ENCODE measurements at places on chromosomes 5 and 9.
A peak's percentile ranks its signal among the peaks of the same experiment; 100 is the strongest.

GRCh38 chr5:71821029-71821428 is 102.0 kb downstream of the CARTPT start:
- no peak for DNase-seq

DNA sequence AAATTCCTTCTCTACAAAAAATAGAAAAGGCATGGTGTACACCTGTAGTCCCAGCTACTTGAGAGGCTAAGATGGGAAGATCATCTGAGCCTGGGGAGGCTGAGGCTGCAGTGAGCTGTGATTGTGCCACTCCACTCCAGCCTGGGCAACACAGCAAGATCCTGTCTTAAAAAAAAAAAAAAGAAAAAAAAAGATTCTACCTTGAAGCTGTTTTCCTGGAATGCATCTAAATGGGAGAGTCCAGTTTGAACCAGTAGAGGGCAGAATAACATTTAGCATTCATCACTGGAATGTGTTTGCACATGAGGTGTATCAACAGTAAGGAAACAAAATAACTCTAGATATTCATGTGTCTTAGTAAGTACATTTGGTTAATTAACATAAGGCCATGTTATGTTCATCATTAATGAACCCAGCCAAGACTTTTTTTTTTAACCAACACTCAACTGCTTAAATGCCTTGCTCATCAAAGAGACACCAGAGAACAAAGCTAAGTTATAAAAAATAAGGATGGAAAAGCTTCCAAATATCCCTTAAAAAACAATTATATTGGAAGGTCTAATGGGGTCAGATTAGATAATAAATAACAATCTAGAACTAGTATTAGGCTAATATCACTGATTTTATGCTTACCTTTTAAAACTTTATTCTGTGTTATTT is 16.1 kb downstream of the IFNE start:
- peak; percentile 12 for DNase-seq

- no peak for DNase-seq
Measured at GRCh38 chr9:110153431-110153830, 54.5 kb downstream of the C9orf152 start.

- DNase-seq = no peak
Measured at GRCh38 chr5:52989025-52989780, at the start of gene ITGA2. TSS of gene ITGA2 (plus strand) at chr5:52989352. CDS start at chr5:52989469, 117 bp downstream.

DNA sequence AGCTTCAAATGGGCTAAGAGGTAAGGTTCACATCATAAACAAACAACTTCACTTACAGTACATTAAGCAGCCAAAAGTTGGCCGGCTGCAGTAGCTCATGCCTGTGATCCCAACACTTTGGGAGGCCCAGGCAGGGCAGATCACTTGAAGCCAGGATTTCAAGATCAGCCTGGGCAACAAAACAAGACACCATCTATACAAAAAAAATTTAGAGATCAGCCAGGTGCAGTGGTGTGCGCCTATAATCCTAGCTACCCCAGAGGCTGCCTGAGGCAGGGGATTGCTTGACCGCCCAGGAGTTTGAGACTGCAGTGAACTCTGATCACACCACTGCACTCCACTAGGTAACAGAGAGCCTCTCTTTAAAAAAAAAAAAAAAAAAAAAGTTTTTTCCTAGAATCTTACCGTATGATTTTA is 16.9 kb downstream of the UBTD2 start:
- no peak for DNase-seq

- DNase-seq = no peak
Measured at GRCh38 chr5:149727336-149728035, 2.6 kb upstream of the PPARGC1B start.

DNA sequence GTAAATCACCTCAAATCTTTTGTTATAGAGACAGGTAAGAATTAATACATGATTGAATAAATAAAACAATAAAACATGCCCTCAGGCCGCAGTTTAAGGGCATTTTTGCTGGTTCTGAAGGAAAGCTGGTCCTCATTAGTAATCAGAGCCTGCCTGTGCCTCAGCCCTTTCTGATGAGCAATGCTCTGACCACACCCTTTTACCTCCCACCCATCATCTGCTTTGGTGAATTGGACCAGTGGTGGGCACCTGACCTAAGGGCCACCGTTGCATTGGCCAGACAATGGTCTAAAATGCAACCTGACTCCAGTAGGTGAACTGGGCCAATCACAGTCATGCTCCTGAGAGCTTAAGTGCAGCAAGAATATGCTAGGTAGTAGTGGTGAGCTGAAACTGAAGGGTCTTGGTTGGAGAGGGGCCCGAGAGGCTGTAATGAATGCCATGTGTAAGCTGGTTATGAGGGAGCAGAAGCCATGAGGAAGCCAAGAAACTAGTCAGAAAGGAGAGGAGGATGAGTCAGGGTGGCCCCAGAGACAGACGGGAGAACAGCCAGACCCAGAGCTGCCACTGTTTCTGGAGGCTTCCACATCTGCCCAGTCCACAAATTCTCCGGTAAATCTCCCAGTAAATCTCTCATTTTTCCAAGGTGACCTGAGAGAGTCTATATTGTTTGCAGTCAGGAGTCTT is 45.5 kb upstream of the ZSWIM6 start:
- no peak for DNase-seq

GRCh38 chr5:144352330-144352729 is 181.7 kb downstream of the KCTD16 start:
- DNase-seq = no peak

DNA sequence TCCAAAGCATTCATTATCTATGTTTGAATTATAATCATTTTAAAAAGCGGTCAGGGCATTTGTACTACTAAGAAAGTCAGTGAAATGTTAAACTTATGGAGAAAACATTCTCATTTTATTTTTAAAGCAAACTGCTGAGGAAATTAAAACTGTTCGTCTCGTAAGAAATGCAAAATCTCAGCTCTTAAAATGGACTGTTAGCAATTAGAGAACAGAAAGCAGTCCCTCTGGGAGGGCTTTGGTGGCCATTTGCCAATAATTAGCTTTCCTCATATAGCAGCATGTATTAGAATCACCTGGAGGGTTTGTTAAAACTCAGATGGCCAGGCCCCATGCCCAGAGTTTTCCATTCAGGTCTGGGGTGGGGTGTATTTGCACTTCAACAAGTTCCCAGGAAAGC is 120.7 kb upstream of the RASEF start:
- DNase-seq = no peak

- DNase-seq = no peak
Measured at GRCh38 chr5:148799737-148800527, 26.5 kb upstream of the ADRB2 start.

GRCh38 chr5:151085517-151086041 is 4.7 kb upstream of the TNIP1 start:
- DNase-seq = no peak

DNA sequence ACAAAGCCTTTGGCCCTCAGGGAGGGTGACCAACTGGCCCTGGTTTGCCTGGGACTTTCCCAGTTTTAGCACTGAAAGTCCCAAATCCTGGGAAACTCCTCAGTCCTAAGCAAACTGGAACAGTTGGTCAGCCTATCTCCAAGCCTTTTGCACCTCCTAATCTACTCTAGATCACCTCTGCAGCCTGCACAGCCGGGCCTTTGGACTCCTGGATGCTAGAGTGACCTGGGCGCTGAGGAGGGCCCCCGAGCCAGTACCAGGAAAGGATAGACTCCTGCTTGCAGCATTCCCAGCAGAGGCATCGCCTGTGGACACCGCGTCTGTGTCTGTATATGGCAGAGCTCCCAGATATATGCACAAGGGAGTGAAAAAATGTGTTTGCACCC is 15.1 kb downstream of the IRF1 start:
- DNase-seq = no peak

- DNase-seq = no peak
Measured at GRCh38 chr5:120365656-120366446, 98.2 kb upstream of the PRR16 start.

- DNase-seq = no peak
Measured at GRCh38 chr5:115543365-115544042, 1.1 kb downstream of the FEM1C start.

DNA sequence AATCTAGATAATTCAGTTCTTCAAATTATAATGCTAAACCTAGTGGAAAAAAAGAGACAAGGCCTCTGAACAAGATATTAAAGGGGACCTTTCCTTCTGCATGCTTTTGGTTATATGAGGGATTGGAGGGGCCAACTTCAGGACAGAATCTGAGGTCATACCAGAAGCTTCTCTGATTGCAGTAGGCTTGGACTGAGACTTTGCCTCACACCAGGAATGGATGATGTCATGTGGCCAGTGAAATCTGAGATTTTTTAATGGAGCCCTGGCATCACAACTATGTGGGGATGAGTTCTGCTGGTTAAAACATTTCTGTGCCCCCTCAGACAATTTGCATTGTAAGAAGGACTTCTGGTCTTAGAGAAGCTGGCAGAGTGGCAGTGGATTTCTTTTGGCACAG is 88.6 kb downstream of the ANGPTL2 start:
- DNase-seq = no peak

GRCh38 chr9:15403155-15403554 is 19.5 kb upstream of the SNAPC3 start:
- DNase-seq = no peak

- DNase-seq = no peak
Measured at GRCh38 chr5:172902497-172903472, 56.4 kb upstream of the RPL26L1 start.

DNA sequence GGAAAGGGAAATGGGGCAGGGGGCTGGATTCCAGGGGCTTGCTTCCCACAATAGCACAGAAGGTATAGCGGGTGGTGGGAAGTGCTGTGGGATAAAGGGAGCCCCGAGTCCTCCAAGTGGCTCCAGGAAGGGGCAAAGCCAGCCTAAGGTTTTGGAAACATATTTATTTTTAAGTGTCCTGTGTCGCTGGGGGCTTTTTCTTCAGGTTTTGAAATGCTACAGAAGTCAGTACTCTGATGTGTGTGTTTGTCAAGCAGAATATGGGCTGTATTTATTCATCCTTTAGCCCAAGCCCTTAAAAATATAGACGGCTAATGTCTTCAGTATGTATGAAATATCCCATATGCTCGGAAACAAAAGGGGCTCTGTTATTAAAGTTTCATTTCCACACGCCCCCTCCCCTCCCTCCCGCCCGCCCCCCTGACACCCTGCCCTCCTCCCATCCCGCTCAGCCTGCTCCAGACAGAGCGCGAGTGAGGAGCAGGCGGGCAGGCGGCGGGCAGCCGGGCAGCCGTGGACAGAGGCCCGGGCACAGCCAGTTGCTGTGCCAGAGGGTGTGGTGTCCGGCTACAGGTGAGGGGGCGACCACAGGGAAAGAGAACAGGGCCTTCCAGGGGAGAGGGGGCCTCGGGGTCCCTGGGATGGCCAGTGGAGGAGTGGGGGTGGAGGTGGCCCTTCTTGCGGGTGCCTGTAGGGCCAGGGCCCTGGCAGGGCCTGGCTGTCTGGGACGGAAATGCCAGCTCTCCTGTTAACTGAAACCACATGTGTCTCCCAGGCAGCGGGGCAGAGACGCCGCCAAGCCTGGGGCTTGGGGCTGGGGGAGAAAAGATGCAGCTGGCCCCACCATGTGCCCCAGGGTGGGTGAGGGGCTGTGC is 39.6 kb upstream of the SYNPO start:
- no peak for DNase-seq

GRCh38 chr5:107338335-107338734 is 332.4 kb downstream of the EFNA5 start:
- DNase-seq = no peak

- DNase-seq = no peak
Measured at GRCh38 chr9:120500733-120501132, 79.2 kb downstream of the CDK5RAP2 start.

DNA sequence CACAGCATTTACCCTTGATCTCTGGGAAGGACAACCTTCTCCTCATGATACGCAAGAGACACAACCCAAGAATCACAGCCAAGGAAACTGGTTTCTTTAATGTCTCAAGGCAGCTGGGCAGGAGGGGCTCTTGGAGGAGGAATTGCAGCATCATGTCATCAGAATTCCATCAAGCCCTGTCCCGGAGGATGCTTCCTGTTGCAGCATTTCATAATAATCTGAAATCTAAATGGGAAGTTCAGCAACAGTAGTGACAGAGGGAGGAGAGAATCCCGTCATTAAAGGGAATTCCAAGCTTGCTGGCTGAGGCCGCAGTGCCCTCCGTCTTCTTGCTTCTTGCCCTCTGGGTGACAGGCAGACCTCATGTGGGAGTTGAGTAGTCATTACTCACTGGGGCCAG is 192.7 kb downstream of the TENT4A start:
- no peak for DNase-seq

GRCh38 chr9:92402360-92402759 is 2.0 kb downstream of the OGN start:
- no peak for DNase-seq

- no peak for DNase-seq
Measured at GRCh38 chr5:127925916-127926315, 157.7 kb upstream of the SLC12A2 start.

DNA sequence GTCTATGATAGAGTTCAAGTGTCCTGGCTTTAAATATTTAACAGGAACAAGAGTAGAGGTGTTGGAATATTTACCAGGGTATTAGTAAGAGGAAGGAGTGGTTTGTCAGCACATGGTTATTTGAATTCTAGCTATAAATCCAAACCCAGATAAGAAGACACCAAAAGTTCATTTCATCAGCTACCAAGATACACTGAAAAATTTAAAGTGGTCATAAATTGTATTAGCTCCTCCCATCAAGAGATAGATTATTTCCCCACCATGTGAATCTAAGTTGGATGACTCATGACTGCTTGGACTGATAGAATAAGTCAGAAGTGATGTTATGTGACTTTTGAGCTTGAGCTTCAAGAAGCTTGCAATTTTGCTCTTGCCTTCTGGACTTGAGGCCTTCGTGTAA is 72.1 kb upstream of the GRAMD2B start:
- DNase-seq = no peak

- no peak for DNase-seq
Measured at GRCh38 chr9:10008101-10008799, 604.6 kb downstream of the PTPRD start.

- DNase-seq = no peak
Measured at GRCh38 chr9:27768781-27769180, 195.5 kb upstream of the C9orf72 start.

DNA sequence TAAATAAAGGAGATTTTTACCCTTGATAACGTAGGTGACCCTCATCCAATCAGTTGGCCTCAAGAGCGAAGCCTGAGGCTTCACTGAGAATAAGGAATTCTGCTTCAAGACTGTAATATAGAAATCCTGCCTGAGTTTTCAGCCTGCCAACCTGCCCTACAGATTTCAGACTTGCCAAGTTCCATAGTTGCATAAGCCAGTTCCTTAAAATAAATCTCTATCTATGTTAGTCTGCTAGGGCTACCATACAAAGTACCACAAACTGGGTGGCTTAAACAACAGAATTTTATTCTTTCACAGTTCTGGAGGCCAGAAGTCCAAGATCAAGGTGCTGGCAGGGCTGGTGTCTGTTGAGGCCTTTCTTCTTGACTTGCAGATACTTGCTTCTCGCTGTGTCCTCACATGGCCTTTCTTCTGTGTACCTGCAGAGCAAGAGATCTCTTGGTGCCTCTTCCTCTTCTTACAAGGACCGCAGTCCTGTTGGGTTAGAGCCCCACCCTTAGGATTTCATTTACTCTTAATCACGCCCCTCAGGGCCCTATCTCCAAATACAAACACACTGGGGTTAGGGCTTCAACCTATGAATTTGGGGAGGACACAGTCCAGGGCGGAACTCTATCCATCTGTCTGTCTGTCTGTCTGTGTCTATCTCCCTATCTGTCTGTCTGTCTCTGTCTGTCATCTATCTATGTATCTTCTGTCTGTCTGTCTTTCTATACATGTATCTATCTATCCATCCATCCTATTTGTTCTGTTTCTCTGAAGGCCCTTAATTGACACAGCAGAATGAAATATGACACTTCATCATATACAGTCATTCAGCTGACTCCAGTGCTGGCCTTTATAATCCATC is 17.0 kb upstream of the CMBL start:
- DNase-seq = no peak

- no peak for DNase-seq
Measured at GRCh38 chr9:9133526-9133925, 1333.9 kb upstream of the DMAC1 start.

GRCh38 chr5:180179442-180180420 is 29.3 kb downstream of the RASGEF1C start:
- no peak for DNase-seq
